Activated gamma-delta T cell (primary cell): ENCODE measurements at places on chromosomes 6 and 20.

GRCh38 chr6:46926481-46926880 lies 4.7 kb upstream of the ADGRF5 start:
- DNase-seq: no peak

GRCh38 chr6:14711056-14711703 lies 534.7 kb upstream of the JARID2 start:
- DNase-seq: no peak

GRCh38 chr20:44079291-44079690 lies 107.7 kb downstream of the JPH2 start:
- no peak for DNase-seq

- no peak for DNase-seq
Measured at GRCh38 chr20:59371431-59371830, 71.0 kb downstream of the EDN3 start.

GRCh38 chr6:166715065-166715464 lies 88.0 kb upstream of the RPS6KA2 start:
- DNase-seq: no peak

- DNase-seq: no peak
Measured at GRCh38 chr6:78062993-78063392, 410.2 kb downstream of the MEI4 start.

- no peak for DNase-seq
Measured at GRCh38 chr6:158095671-158096070, 72.4 kb downstream of the SERAC1 start.

- no peak for DNase-seq
Measured at GRCh38 chr6:132661906-132662305, 2.9 kb upstream of the TAAR1 start.

GRCh38 chr6:36858407-36858981 lies 16.1 kb downstream of the PPIL1 start:
- DNase-seq: no peak

- DNase-seq: no peak
Measured at GRCh38 chr6:76881414-76881813, 581.9 kb downstream of the HTR1B start.

DNA sequence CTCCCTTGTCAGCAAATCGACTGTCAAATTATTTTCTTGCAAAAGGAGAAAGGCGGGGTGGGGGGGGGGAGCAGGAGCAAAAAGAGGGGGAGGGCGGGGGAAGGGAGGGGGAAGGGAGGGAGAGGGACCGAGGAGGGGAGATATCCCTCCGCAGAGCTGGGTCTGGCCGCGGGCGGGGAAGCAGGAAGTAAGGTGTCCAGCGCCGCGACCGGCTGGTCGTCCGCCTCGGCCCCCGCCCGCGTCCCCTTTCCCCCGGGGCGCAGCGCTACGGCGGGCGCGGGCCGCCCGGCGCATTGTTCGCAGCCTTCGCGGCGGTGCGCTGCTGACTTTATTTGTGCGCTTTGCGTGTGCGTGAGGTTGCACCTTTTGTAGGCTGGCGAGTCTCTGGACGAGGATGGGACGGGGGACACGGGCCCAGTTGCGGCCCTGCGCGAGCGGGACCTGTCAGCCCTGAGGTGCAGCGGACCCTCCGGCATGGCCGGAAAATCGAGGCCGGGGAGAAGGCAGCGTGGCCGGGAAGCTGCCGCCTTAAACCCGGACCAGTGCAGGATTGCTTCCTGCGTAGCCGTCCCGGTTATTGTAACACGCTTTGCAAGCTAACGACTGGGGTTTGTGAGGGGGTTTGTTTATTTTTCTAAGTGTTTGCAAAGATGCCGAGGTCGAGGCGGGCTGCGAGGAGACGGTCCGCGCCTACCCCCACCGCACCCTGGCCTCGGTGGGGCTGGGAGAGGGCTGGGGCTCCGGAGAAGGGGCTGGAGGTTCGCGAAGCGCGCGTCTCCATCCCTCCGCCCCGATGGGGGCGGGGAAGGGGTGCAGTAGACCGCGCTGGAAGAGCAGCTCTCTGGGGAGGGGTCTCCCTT lies 675 bp upstream of the TRERF1 start:
- DNase-seq: peak; percentile 22

DNA sequence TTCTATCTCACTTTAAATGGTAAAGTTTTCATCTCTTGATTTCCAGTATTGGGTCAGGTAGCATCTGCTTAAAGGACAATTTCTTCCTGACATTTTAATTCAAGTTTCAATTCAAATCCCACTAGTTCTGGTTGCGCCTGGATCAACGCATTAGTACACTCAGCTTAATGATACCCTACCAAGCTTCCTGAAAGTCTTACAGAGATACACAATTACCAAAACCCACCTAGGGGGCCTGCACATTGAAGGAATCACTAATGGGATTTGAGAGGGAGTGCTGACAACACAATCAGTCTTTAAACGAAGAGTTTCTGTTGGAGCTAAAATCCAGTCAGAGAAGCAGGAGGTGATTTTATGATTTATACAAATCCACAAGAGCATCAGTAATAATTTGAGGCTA lies 293.0 kb downstream of the PHF3 start:
- DNase-seq: no peak

DNA sequence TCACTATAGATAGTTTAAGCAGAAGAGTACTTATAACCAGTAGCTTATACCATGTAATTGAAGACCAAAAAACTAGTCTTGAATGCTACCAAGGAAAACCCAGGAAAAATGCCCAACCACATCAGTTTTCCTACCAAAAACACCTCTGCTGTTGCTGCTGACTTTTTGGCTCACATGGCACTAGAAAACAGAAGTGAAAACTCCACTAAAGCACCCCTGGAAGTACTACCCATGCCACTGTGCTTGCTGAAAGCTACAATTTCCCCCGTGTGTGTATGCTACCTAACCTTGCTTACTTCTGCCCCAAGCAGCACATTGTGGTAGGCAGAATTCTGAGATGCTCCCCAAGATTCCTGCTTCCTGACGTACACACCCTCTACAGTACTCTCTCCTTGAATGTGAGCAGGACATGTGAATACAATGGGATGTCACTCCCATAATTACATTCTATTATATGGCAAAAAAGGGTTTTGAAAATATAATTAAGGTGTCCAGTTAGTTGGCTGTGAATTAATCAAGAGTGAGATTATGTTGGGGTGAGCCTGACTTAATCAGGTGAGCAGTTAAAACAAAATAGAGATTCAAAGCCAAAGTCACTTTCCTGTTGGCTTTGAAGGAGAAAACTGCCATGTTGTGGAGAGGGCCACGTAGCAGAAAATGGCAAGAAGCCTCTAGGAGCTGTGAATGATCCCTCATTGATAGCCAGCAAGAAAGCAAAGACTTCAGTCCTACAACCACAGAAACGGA lies 209.8 kb upstream of the MARCKS start:
- DNase-seq: no peak

DNA sequence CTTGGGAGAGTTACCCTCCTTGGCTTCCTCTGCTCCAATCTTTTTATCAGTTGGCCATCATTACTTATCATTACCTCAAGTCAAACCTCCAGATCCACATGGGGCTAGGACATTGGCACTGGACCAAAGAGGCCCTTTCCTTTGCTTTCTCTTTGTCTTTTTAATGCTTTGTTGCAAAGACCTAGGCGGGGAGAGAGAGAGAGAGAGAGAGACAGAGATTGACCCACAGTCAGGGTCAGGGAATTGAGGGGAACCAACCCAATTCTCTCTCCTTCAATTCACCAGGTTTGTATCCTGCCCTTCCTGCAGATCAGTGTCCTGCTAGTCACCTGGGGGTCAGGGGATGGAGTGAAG lies 3.5 kb upstream of the VEGFA start:
- DNase-seq: no peak

GRCh38 chr6:8627085-8627861 lies 191.9 kb upstream of the SLC35B3 start:
- DNase-seq: no peak

DNA sequence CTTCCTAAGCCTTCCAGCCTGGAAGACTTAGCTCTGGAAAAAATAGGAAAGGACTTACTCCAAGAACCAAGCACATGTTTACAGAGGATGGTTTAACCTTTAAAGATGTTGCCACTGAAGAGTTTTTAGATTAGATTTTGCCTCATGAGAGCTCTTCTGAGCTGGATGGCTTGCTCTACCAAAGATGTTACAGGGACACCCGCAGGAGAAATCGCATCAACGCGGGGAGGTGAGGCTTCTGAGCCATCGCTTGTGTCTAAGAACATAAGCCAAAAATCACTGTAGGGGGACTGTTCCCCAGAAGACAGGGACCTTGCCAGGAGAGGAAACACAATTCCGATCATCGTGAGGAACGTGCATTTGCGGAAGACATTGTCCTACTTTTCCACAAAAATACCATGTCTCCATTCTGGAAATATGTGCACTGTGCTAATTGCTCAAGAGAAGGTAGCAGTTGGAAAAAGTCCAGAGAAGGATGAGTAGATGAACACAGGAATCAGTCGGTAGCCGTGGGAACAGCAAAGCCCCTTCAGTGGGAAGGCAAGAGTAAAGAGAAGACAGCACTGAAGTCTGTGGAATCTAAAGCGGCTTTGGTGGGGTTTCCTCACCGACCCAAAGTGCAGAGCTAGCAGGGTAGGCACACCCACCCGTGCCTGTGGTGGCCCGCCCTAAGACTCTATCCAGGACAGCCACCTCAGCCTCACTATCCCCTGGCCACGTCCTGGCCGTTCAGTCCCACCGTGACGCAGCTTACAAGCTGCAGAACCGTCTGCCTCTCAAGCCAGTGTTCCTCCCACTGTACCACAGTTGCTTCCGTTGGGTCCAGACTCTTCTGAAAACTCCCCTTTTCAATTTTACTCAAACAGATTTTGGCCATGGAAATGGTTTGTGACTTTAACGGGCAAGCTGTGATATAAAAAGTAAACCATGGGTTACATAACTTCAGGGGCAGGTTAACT lies 334.8 kb downstream of the NRN1 start:
- DNase-seq: no peak

GRCh38 chr20:6347916-6348315 lies 225.1 kb upstream of the FERMT1 start:
- DNase-seq: no peak

- no peak for DNase-seq
Measured at GRCh38 chr6:164035900-164036485, 621.5 kb downstream of the QKI start.

GRCh38 chr6:163533443-163533842 lies 118.9 kb downstream of the QKI start:
- no peak for DNase-seq

- no peak for DNase-seq
Measured at GRCh38 chr20:11810311-11811083, 107.2 kb upstream of the BTBD3 start.

DNA sequence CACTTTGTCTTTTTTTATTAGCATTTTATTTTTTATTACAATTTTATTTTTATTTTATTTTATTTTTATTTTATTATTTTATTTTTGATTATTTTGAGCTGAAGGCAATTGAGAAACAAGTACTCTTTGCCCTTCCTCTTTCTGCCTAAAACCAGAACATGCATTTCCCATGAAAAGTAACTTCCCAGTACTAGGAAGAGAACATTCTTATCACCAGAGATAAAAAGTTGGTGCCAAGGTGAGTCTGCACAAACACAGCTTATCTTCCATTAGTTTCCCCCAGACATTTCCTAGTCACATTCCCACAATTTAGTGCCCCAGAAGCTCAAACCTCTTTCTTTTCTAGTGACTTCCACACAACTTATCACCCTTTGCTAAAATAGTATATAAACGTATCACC lies 84.8 kb downstream of the CD24 start:
- no peak for DNase-seq

DNA sequence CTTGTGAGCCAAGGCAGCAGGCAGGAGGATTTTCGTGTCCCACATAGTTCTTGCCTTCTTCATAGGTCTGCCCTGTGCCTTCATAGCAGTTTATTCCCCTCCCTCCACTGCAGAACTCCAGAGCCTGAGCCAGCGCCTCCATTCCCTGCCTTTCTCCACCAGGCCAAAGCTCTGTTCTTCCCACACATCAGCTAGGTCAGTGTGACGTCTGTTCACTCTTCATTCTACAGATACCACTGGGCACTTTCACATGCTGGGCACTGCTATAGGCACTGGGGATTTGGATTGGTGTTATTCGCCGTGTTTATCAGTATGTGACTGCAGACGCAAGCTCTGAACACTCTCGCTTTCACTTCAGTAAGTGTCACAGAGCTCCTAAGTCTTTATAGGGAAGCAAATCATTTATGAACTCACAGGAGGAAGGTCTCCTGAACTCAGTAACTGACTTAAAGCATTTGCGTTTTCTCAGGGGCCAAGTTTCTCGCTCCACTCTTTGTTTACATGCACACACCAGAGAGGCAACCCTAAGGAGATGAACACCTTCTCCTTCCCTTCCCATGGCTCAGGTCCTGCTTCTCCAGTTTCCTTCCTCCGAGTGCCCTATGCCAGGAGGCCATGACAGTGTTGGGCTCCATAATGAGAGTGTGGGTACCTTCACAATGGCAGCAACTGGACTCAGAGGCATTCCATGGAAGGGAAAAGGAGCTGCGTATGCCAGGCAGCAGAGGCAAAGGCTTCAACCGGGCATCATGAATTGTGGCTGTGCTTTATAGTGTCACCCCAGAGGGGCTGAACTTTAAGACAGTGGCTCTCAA lies 6.3 kb upstream of the APMAP start:
- no peak for DNase-seq
